ENCODE measurements at places on chromosomes 11 and 22.

DNA sequence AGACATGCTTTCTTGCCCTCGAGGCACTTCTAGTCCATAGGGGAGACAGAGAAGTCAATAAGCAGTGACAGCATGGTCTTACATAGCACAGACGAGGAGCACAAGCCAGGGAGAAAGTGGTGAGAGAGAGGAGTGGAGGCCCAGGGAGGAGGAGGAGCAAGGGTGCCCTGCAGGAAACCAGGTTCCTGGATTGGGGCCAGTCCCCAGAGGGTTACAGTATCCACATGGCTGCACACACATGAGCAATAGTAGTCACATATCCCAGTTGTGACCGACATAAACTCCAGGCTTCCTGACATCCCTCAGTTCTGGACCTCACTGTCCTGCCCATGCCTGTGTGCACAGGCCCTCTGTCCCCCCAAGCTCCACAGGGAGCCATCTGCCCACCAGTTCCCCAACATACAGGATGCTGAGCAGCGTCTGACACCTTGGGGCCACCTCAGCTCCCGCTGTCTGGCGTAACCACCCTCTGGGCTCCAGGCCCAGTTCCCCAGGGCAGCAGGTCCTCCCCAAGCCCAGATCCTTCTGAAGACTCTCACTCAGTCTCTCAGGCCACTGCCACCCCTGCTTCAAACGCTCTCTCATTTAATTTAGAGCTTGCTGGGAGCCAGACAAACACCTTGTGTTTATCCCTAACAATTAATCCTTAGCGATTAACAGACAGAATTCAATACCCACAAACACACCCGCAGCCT lies 53.7 kb downstream of the DSCAML1 start:
- no peak for DNase-seq

GRCh38 chr11:46120346-46121300 lies 631 bp downstream of the PHF21A start:
- DNase-seq = no peak

DNA sequence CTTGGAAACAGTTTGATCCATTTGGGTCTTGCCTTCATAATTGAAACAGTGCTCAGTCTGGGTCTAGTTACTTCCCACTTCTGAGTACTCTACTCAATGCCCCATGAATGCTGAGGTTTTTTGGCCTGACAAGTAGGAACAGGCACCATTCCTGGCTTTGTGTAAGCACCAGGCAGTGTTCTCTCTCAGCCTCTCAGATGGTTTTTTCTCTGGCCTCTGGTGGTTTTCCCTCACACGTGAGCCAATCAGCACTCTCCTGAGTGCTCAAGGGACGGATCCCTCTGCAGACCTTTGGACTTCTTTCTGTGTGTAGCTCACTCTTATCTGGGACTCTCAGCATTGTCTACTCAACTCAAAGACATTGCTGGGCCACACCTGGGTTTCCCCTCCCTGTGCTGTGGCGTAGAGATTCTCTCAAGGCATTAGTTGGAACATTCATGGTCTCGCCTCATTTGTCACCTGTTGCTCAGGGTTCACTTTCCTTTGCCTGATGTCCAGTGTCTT lies 21.3 kb downstream of the SIK2 start:
- no peak for DNase-seq

GRCh38 chr22:25057013-25057881 lies 104.7 kb downstream of the KIAA1671 start:
- no peak for DNase-seq

DNA sequence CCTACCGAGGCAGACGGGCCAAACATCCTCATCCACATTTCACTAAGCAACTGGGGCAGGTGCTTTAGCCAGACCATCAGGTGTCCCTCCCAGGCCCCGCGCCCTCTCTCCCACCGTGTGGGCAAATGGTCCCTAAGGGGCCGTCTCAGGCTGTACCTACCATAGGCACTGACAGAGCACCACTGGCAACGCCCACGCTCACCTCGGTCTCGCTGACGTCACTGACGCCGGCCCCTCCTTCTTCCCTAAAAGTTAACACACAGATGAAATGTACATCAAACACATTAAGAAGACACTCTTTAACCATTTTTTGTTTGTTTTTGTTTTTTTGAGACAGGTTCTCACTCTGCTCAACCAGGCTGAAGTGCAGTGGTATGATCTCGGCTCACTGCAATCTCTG lies 9.4 kb downstream of the TTLL1 start:
- no peak for DNase-seq

GRCh38 chr11:57322256-57323166 lies 2.2 kb downstream of the TNKS1BP1 start:
- DNase-seq = peak; percentile 91

GRCh38 chr22:38417252-38418060 lies 37.5 kb downstream of the KCNJ4 start:
- no peak for DNase-seq

- no peak for DNase-seq
Observed at GRCh38 chr11:7449211-7449840, 36.0 kb upstream of the OLFML1 start.

DNA sequence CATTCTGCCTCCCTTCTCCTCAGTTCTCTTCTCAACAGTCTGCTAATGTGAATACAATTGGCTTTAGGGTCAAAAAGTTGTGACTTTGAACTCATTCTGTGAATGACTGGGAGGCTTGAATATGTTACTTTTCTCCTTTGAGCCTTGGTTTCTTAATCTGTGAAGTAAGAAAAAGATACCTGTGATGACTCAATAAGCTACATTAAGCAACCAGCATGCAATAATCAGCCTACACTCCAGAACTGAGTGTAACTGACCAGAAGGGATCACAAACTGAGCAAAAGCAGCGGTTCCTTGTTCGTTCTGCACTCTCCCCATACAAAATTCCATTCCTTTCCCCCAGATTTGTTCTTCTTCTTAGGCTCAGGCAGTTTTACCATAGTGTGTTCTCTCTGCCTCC lies 23.4 kb downstream of the ZNF202 start:
- DNase-seq = no peak

DNA sequence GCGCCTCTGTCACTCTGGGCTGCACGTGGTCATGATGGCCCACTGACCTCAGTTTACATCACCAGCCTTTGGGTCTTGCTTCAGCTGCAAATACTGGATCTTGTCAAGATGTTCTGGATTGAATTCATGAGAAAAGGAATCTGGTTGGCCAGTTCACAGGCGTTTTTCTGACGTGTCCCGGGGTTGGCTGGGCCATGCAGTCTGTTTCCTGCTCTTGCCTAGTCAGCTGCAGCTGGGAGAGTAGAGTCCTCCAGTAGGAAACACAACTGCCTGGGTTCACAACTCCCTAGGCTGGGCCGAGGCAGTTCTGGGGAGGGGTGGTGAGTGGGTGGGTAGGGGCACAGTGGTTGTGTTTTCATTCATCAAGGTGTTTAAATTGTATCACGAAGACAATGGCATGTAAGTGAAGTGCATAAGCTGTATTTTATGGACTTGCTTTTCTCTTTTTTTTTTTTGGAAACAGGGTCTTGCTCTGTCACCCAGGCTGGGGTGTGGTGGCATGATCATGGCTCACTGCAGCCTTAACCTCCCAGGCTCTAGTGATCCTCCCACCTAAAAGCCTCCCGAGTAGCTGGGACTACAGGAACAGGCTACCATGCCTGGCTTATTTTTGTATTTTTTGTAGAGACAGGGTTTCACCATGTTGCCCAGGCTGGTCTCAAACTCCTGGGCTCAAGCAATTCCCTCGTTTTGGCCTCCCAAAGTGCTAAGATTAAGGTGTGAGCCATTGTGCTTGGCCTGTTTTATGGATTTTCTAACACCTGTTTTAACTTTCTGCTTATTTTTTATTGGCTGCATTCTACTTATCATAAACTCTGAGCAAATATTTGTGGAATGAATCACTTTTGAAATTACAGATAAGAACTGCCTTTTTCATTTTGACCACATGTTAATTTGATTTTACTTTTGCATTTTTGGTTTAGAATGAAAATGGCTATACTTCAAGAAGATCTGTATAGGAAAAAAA lies 54.0 kb upstream of the PITPNB start:
- DNase-seq = no peak

DNA sequence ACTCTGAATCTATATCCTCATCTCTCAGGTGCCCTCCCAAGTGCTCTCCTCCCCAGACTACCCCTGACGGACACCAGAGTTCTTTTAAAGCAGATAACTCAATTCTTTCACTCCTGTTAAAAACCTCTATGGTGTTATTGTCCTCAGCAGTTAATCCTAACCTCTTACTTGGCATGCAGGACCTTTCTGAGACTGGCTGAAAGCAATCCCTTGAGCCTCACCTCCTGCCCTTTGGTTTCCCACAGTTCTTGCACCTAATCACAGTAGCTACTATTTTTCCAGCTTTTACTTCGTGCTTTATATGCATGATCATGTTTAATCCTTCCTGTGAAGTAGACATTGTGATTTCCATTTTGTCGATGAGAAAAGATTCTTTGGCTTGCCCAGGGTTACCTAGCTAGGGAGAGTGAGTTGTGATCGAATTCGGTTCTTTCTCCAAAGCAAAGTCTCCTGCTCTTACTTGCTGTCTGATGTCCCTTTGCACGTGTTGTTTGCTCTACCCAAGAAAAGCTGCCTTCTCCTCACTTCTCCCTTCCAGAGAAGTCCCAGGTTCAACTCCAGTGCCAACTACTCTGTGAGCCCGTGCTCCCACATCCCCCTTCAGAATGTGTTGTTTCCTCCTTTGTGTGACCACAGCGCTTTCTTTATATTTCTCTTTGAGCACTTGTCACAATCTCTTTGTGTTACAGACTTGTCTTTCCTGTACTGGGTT lies 2.1 kb downstream of the UBE2L3 start:
- no peak for DNase-seq

- peak; percentile 54 for DNase-seq
Observed at GRCh38 chr11:32109138-32109537, 18.3 kb downstream of the RCN1 start.

GRCh38 chr11:112785719-112786118 lies 175.5 kb upstream of the NCAM1 start:
- DNase-seq = no peak

- no peak for DNase-seq
Observed at GRCh38 chr11:61972112-61972671, 4.8 kb upstream of the FTH1 start.

DNA sequence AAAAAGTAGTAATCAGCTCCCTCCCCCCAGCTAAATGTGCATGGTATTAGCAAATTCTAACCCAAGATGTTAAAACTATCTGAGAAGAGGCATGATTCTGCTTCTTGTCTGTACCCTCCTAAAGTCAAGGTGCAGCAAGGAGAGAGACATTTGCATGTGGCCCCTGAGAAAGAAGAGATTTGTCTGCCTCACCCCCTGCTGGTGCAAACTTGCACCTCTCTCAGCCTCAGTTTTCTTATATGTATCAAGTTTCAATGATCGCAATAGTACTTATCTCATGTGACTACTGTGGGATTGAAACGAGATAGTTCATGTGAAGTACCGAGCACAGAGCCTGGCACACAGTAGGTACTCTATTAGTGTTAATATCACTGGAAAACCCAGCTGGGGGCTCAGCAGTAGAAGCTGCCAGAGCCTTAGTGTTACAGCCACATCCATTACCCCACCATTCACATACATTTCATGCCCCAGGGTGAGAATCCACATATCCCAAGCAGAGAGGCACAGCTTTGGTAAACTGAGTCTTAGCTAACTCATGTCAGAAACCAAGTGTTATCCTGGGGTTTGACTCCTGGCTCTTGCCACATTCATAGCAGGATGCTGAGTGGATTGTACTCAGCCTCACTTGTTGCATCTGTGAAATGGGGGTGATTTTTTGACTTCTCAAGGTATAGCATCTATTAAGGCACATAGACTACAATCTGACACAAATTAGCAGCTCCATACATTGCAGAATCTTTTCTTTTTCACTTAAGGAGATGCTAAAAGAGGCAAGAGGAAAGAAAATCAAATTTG lies 24.9 kb downstream of the CD44 start:
- no peak for DNase-seq

DNA sequence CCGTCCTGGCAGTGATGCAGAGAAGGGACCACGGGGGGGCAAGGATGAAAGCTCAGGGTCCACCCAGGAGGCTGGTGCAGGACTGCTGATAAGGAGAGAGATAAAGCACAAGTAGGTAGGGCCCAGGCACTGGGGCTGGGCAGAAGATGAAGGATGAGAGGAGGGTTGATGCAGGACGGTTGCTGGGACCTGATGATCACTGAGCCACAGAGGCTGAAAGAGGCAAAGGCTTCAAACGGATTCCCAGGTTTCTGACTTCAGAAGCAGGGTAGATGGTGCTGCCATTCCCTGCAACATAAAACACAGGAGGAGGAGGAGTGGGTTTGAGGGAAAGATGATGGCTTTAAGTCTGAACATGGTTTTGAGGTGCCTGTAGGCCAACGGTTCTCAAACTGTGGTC lies 148.5 kb downstream of the TTC17 start:
- DNase-seq = no peak

GRCh38 chr11:65577756-65578109 lies 1.9 kb downstream of the EHBP1L1 start:
- DNase-seq = no peak

DNA sequence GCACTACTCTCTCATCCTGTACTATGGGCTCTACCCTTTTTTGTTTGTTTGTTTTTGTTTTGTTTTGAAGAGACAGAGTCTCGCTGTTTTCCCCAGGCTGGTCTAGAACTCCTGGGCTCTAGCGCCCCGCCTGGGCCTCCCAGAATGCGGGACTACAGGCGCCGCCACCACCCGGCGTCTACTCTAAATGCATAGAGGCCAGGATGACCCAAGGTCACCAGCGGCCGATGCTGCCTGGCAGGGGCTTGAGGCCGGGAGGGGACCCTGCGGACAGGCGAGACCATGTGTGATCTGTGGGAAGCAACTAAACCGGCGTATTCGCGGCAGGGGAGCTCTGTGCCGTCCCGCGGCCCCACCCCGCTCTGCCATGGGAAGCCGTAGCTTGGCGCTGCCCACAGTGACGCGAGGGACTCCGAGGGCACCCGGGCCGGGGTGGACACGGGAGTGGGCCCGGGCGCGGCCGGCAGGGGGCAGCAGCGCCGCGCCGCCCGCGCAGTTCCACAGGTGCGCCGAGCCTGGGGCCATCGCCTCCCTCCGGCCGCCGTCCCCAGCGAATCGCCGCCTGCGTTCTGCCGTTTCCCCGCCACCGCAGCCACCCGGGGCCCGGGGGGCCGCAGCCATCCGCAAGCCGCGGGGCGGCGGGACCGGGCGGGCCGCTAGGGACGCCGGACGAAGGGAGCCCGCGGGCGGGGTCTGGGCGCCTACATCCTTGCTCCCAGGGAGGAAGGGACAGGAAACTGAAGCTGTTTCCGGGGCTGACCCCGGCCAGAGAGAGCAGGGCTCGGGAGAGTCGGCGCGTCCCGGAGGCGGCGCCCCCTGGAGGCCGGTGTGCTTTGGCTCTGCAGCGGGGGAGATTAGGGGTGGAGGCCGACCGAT lies 12.3 kb upstream of the HDHD5 start:
- peak; percentile 35 for DNase-seq

DNA sequence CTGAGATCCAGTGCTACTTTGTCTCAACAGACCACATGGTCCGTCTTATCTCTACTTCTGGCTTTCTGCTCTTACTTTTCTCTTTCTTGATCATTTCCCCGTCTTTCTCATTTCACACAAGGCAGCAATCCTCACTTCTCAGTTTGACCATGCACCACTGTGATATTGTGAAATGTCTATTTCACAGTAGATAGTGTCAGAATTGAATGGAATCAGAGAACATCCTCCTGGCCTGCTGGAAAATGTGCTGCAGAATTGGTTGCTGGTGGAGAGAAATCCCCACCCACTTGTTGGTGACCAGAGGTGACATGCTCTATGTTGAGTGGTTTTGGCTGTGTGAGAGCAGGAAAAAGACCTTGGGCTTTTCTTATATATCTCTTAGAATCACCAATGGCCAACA lies 57.8 kb upstream of the RCN1 start:
- DNase-seq = no peak
